NCI-H1436 treated with DMSO at 0.1 percent for 48 hours (cell line): ENCODE measurements at places on chromosomes 7 and 10.

DNA sequence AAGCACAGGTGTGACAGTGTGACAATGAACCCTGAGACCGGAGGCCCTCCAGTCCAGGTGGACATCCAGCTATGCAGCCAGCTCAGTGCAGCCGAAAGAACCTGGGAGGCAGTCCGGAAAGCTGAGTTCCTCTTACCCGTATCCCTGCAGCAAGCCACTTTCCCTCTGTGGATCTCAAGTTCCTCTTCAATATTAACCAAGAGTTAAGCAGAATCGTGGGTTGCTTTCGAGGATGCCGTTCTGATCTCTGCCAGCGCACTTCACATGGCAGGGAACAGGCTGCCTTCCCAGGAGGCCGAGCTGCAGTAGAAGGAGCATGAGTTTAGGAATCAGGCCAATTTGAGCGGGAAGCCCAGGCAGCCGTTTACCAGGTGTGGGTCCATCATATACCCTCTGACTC is 591.6 kb downstream of the SDK1 start:
- no peak for DNase-seq

DNA sequence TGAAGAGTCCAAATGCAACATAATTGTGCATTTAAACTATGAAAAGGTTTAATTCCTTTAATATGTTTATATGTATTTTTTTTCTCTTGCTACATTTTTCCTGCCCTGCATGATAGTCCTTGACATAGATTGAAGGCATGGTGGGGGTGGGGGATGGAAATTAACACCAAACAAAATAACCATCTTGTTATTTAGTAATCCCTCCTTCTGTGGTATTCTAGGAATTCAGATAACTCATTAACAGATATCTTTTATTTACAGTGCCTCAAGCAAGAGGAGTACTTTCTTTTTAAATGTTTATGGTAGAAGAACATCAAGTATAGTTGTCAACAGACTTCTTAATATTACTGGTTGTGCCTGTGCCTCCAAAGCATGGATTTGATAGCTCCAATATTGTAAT is 337.6 kb upstream of the SEMA3A start:
- no peak for DNase-seq

DNA sequence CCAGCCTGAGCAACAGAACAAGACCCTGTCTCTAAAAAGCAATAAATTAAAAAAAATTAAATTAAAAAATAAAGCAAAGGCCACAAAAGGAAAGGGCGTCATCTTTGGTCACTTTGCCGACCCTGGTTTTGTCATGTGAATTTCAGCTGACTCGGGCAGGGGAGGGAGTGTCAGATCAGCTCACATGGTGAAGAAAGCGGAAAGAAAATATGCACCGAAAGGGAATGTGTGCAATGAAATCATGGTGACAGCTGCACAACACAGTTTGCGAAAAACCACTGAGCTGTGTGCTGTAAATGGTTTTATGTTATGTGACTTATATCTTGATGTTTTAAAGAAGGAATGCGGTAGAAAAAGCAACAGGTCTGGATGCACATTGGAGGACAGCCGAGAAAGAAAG is 39.8 kb downstream of the RCC1L start:
- DNase-seq: no peak

DNA sequence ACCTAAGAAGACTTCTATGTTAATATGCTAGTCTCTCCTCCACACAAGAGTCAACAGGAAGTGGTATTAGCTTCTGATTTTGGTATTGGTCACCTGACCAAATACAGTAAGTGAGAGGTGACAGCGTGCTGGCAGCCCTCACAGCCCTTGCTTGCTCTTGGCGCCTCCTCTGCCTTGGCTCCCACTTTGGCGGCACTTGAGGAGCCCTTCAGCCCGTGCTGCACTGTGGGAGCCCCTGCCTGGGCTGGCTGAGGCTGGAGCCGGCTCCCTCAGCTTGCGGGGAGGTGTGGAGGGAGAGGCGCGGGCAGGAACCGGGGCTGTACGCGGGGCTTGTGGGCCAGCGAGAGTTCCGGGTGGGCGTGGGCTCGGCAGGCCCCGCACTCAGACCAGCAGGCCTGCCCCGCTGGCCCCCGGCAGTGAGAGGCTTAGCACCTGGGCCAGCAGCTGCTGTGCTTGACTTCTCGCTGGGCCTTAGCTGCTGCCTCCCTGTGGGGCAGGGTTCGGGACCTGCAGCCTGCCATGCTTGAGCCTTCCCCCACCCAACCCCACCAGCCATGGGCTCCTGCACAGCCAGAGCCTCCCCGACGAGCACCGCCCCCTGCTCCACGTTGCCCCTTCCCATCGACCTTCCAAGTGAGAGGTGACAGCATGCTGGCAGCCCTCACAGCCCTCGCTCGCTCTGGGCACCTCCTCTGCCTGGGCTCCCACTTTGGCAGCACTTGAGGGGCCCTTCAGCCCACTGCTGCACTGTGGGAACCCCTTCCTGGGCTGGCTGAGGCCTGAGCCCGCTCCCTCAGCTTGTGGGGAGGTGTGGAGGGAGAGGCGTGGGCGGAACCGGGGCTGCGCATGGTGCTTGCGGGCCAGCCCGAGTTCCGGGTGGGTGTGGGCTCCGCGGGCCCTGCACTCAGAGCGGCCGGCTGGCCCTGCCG is 4.2 kb upstream of the ACSL5 start:
- no peak for DNase-seq

GRCh38 chr10:133445751-133446708 is 7.7 kb upstream of the SCART1 start:
- DNase-seq: no peak

DNA sequence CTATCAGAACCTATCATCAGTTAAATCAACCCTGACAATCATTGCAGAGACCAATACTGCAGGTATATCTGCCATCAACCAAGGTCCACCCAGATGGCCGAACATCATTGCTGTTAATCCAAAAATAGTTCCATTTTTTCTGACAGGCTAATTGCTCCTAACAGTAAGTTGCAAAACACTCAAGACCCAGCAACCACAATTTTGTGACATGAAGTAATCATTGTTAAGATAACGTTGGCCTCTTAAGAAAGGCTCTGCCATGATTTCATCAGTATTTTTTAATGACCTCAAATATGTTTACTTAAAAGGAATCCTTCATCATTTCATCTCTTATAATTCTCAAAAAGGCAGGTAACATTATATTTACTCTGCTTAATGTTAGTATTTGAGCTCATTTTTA is 553.4 kb upstream of the POM121L12 start:
- no peak for DNase-seq

GRCh38 chr10:96267234-96267705 is 4.1 kb downstream of the BLNK start:
- no peak for DNase-seq
